Activated T-helper 1 cell treated with anti-CD3 and anti-CD28 coated beads, Interleukin-2, amount 50 U/mL, for 16 hours (primary cell): ENCODE measurements at places on chromosomes 16 and 17.

GRCh38 chr16:5971924-5972323 lies 874.3 kb upstream of the EEF2KMT start:
- DNase-seq = no peak

- DNase-seq = no peak
Observed at GRCh38 chr16:35185366-35186044, 1726.1 kb downstream of the TP53TG3F start.

- no peak for DNase-seq
Observed at GRCh38 chr17:66647391-66647983, 187.4 kb upstream of the CACNG5 start.

DNA sequence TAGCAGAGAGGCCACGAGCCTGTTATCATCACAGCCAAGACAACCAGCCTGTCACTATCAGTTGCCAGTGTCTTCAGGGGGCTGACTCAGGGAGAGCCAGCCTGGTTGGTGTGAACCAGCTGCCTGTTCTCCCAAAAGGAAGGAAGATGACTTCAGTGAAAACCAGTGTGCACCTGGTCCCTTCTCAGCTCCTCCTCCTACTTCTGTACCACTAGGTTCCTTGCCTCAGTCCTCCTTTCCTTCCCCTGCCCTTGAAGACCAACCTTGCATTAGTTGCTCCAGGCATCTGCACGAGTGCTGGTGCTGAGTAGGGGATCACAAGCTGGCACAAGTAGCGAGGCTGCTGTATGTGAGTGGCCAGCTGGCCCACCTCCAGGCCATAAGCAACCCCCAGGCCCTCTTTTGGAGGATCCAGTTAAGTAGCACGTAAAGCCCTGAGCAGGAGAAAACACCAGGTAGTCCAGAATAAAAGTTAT lies 8.5 kb downstream of the TUBG1 start:
- DNase-seq = no peak

DNA sequence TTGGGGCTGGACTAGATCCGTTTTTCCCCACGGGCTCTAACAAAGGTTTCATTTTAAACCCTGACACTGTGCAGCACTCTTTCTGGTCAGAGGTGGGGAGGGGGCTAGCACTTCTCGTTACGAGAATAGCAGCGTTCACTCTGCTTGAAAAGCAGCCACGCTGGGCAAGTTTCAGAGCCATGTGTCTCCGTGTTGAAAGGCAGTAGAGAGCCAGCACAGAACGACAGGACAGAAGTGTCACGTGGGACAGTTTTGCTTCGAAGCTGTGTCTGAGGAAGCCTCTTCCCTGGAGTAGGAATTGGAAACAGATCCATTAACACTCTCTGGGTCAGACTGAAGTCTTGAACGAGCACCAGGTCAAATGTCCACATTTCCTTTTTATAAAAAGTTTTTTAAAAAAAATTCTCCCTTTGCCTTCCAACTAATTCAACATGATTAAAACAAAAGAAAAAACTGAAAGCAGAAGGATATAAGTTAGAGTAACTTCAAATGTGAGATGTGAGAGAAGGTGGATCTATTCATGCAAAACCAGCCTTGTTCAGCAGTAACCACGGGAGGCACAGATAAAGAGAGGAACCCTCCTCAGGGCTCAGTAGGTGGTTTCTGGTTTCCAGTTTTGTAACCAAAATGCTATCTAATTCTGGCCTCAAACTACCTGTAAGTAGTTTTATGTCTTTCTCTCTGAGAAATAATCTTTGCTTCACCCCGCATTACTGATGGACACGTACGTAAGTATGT lies 65.0 kb downstream of the SMG6 start:
- no peak for DNase-seq

- no peak for DNase-seq
Observed at GRCh38 chr17:83075270-83075880, 4.0 kb upstream of the METRNL start.

DNA sequence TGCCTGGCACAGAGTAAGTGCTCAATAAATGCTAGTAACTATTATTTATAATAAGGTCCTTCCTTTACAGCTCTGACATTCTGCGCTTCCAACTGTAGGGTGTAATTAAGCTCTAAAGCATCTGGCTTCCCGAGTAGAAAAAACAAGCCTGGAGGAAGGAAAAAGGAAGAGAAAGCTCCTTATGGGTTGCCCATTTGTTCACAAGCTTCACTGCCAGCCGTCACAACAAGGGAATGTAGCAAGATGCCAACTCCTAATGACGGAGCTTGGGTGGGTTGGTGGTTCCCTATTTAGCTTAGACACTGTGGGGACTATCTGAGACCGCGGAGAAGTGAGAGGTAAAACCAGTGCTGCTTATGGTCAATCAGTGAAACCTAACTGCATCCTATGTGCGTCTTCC lies 7.3 kb upstream of the RPRML start:
- no peak for DNase-seq

DNA sequence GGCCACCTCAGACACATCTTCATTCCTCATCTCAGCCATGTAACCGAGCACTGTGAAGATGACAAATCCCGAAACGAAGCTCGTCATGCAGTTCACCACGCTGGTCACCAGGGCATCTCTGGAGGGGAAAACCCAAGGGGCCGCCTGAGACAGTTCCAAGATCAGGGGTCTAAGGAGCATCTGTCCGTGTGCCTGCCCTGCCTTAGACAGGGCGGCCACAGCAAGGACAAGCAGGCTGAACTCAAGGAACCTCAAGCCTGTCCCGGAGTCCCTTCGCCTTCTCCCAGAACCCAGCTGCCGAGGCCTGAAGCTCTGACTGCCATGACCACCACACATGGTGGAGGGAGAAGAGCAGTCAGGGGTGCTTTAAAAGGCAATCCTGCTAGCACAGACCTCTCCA lies 22.7 kb downstream of the SLC6A4 start:
- DNase-seq = no peak

DNA sequence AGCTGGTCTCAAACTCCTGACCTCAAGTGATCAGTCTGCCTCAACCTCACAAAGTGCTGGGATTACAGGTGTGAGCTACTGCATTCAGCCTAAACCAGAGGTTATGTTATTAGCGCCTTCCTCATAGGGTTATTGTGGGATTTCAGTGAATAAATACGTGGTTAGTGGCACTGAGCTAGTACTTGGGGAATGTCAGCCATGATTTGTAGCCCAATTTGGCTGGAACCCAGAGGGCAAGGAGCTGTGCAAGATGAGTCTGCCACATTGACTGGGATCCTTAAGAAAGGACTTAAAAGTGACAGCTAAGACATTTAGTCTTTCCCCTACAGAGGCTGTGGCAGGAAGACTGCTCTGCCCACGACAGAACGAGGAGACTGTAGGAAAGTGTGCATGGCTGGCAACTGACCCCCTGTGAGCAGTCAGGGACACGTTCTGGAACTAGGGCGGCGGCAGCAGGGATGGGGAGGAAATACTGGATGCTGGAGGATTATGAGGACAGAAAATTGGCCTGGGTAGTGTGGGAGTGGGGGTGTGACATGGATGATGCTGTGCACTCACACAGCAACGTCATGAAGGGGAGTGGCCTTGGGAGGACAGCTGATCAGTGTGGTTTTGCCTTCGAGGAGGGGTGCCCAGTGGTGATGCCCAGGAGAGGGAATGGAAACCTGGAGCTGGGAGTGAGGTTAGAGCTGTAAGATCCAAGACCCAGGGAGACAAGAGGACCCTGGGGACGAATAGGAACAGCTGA lies 14.6 kb downstream of the ATP5PD start:
- DNase-seq = no peak

DNA sequence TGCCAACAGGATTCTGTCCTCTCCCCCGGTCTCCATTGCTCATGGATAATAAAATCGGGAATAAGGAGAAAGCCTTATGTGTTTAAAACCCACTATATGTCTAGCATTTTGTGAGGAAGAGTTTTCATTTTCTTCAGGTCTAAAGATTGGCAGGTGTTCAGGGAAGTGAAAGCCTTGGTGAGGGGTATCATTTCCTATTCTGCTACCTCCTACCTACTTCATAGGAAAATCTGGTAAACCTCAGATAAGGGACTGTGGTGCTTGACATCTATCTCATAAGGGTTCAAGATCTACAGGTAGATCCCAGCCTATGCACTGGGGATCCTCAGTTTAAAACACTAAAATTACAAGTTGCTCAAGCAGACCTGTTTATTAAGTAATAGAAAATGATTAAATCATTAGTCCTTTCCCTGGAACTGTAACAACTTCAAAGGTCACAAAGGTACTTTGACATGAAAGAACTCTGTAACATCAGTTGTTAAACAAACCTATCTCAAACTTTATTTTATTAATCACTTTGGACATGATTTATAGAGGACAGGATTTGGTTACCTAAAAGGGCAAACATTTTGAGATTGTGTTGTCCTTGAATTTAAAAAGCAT lies 6.5 kb downstream of the MOSMO start:
- DNase-seq = no peak

DNA sequence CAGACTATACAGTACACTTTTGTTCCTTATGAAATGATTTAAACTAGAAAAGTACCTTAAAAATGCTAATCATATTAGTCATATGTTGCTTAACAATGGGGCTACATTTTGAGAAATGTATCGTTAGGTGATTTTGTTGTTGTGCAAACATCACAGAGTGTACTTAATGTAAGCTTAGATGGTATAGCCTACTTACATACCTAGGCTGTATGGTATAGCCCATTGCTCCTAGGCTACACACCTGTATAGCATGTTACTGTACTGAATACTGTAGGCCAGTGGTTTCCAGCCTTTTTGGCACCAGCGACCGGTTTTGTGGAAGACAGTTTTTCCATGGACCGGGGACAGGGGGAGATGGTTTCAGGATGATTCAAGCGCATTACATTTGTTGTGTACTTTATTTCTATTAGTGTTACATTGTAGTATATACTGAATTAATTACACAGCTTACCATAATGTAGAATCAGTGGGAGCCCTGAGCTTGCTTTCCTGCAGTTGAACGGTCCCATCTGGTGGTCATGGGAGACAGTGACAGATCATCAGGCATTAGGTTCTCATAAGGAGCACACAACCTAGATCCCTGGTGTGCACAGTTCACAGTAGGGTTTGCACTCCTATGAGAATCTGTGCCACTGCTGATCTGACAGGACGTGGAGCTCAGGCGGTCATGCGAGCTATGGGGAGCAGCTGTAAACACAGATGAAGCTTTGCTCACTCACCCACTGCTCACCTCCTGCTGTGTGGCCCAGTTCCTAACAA lies 35.0 kb upstream of the MRC2 start:
- DNase-seq = no peak

DNA sequence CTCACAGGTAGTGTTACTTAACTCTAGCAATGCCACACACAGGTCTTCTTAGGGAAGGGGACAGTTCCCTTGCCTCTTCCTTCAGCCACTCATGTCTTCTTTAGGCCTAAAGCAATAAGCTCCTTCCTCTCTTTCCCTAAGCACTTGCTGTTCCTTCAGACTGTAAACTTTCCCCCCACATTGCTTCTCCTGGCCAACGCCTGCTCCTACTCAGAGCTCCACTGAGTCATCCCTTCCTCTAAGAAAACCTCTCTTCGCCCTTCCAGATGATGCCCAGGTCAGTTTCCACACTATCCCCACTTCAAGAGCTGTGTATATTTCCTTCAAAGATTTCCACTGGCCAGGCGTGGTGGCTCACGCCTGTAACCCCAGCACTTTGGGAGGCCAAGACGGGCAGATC lies 12.5 kb upstream of the EPOP start:
- no peak for DNase-seq

DNA sequence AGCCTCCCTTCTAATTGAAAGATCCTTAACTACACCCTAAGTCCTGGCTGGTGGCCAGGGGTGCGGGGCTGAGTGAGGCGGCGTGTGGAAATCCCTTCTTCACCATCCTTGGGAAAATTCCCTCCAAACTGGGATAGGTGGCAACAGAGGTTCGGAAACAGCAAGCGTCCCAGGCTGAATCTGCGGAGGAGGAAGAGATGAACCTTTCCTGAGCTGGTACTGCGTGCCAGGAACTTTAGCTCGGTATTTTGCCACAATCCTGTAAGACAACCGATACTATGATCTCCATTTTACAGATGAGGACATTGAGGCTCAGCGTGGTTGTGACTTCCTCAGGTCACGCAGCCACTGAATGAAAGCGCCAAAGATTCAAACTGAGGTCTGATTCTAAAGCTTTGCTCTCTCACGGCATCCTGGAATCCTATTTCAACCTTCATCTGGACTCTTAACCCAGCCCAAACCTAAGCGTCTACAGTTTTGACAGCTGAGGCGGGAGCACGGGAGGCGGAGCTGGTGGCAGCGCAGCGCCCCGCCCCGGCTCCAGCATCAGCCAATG lies 583 bp upstream of the CYLD start:
- DNase-seq = no peak

DNA sequence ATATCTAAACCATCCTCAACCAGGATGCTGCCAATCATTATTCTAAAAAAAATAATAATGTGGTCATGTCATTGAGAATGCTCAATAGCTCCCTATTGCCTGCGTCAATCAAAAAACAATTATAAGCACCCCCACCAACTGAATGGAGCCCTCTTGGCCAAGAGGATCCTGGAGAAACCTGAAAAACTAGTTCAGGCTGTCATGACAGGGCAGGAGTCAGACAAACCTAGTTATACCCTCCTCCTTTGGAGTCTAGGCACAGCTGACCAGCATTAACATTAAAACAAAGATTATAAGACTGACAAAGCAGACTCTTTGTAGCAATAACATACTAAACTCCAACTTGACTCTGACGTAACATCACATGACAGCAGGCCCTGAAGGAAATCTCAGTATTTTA lies 119.2 kb upstream of the CCL2 start:
- DNase-seq = no peak

DNA sequence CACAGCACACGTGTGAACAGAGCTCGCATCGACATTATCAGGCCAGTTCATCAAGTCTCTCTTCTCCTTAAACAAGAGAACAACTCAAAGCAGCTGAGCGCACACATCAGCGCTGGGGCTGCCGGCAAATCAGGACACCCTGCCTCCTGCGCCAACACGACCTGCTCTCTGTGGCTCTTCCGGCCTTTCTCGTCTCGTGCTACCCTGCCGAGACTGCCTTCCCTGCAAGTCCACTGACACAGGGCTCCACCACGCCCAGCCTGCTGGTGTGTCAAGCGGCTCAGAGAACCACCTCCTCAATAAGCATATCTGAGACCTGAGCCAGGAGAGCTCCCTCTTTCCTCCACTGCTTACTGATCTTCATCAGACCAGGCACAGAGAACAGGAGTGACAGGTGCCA lies 96.9 kb downstream of the ZNF778 start:
- peak; percentile 27 for DNase-seq

- DNase-seq = no peak
Observed at GRCh38 chr17:384622-385177, 32.1 kb upstream of the RPH3AL start.
